ENCODE measurements at places on chromosomes 3 and 15.

DNA sequence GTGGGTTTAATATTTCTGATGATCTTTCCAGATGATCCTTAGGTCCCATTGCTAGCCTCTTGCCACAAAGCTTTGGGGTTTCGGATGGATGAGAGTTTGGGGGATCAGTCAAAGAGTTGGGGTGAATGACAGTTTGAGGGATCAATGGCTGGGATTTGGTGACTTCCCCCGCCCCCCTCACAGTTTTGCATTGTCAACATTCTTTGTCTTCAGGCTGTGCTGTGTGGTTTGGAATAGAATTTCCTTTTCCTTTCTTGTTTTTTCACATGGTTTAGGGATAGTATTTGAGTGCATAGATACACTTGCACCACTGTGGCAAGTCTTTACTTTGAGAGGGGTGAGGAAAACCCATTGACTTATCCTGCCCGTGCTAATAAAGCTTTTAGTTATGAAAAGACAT is 14.3 kb downstream of the MEF2A start:
- DNase-seq = no peak

DNA sequence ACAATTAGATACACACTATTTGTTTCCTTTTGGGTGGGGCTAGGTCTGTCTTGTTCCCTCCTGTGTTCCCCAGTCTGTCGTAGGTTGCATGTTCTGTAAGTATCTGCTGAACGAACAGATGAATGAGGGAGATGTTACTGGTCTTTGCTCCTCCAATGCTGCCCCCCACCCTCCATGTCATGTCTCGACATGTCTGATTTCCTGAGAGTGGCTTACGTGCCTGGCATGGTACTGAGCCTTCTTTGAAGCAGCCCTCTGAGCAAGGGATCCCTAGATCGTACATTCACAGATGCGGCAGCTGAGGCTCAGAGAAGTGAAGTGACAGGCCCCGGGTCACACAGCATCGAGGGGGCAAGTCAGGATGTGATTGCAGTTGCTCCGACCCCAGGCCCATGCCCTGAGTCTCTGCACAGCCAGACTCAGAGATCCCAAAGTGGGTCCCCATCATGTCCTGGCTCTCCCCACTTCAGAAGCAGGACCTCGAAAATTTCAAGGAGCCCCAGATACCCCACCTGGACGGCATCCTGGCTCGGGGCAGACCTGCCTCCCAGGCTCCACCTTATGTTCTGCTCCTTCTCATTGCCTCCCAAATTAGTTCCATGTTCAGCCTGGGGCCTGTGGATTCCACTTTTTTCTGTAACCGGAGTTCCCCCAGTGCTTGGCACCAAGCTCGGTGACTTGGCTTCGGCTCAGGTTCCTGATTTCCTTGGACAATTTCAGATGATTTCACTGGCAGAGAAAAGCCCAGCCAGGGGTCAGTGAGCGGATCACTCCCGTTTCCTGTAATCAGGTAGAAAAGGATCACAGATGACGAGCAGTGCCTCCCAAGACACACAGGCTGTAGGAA is 24.7 kb downstream of the GOLGA6L2 start:
- DNase-seq = no peak

GRCh38 chr3:21414506-21414905 is 336.5 kb downstream of the ZNF385D start:
- DNase-seq = no peak

DNA sequence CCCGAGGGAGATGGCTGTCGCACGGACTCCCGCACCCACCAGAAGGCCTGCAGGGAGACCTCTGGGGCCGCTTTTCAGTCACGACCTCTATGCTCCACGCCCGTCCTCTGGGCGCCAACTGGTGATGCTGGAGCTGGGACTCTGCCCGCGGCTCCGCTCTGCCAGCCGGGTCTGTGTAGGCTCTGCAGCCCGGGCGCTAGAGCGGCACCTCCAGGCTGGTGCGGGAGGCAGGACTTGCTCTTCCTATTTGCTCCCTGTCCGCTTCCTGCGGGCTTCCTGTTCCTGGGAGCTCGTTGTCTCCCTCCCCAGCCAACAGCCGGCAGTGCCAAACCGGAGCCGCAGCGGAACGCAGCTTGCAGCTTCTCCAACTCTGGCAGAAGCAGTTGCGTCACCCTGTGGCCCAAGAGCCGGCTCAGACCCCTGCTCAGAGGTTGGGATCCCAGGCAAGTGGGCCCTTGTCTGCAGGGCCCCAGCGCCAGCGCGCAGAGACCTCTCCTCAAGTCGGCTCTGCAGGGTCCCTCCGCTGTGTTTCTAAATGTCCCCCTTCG is 285.9 kb downstream of the XXYLT1 start:
- DNase-seq = peak; percentile 62

DNA sequence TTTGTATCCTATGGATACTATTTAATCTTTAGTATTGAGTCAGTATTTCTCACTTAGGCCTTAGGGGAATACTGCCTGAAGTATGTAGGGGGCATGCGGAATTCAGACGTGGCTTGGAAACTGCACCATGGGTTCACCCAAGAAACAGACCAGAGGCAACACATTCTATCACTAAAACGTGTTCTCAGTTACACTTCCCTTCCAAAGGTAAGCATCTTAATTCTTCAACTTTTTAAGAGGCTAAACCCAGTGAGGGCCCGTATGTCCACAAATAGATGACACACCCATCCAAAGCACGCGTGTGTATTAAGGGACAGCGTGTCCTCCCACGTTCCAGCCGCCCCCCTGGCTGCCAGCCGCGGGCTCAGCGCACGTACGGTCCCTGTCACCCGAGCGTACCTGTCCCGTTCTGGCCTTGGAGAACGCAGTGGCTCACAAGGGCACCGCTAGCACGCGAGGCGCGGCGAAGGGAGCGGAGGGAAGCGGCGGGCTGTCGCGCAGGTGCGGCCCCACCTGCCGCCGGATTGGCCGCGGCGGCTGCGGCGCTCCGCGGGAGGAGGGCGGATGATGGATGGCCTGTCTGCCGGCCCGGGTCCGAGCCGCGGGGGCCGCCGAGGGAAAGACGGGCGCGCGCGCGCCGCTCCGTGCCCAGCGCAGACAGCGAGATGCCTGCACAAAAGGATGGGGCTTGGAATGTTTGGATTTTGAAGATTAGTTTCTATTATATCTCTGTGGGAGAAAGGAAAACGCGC is 1003.9 kb upstream of the NR2F2 start:
- no peak for DNase-seq

GRCh38 chr3:159616234-159616825 is 372.3 kb upstream of the IL12A start:
- DNase-seq = no peak

DNA sequence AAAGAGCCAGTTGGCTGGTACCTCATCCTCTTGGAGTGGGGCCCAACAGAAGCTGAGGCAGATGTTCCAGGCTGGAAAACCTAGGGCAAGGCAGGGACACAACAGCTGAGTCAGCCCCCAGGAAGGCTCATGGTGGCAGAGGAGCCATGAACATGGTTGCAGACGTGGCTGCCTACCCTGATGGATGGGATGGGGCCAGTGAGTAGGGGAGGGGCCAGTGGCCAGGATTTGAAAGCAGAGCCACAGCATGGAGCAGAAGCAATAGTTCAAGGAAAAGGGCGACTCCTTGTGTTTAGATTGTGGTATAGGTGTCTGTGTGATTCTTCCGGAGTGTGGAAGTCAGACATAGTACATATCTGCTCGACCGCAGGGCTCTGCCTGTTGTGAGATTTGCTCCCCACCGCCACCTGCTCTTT is 24.2 kb downstream of the PXYLP1 start:
- no peak for DNase-seq

DNA sequence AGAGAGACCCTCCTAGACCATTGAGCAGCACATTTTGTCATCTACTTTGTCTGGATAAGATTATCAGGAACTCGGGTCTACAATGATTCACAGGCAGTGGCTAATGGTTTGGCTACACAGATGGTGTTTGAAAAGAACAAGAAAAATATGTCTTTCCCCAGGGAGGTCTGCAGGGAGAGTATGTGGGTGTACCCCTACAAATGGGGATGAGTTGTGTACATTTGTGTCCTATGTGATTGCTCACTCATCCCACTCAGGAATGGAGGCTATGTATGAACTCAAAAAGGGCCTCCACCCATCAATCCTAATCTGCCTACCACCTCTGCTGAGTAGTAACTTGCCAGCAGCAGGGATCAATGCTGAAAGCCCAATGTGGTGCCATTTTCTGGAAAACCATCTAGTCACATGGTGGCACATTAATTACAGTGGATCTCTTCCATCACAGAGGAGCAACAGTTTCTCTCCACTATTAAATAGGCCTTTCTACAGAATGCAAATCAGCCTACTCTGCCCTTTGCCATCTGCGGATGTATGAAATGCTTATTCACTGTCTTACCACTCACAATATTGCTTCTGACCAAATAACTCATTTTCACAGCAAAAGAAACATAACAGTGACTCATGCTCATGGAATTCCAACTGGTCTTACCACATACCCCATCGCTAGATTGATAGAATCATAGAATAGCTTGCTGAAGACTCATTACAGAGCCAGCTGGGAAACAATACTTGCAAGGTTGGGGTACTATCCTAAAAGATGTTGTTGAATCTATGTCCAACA is 48.3 kb upstream of the TRIM42 start:
- DNase-seq = no peak

DNA sequence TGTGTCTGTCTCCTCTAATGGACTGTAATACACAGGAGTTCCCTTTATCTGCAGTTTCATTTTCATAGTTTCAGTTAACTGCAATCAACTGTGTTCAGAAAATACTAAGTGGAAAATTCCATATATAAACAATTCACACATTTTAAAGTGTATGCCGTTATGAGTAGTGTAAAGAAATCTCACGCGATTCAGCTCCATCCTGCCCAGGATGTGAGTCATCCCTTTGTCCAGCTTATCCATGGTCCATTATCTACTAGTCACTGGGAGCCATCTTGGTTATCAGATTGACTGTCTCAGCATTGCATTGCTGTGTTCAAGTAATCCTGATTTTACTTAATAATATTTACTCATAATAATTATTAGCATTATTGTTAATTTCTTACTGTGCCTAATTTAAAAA is 14.5 kb downstream of the ZPLD1 start:
- no peak for DNase-seq

- peak; percentile 25 for DNase-seq
Measured at GRCh38 chr3:58333206-58334012, 717 bp downstream of the PXK start.

GRCh38 chr15:57509965-57510364 is 81.7 kb upstream of the MYZAP start:
- no peak for DNase-seq

DNA sequence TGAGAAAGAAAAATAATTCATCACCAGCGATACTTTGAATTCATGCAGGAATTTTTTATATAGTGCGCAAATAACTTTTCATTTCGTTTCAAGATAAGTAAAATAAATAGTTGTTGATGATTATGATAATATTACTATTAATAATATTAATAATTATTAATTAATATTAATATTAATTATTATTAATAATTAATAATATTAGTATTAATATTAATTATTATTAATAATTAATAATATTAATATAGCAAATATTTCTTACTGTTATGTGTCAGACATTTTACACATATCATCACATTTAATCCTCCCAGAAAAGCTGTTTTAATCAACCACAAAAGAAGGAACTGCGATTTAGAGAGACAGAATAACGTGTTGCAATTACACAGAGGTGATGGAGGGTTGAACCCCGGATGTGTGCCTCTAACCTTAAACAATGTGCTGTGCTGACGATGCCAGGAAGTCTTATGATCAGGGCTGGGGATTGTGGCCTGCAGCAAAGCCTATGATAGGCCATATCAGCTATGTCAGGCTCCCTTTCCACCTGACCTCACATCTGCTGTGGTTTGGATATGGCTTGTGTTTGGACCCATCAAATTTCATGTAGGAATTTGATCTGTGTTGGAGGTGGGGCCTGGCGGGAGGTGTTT is 263.5 kb upstream of the NR2F2 start:
- peak; percentile 8 for DNase-seq

DNA sequence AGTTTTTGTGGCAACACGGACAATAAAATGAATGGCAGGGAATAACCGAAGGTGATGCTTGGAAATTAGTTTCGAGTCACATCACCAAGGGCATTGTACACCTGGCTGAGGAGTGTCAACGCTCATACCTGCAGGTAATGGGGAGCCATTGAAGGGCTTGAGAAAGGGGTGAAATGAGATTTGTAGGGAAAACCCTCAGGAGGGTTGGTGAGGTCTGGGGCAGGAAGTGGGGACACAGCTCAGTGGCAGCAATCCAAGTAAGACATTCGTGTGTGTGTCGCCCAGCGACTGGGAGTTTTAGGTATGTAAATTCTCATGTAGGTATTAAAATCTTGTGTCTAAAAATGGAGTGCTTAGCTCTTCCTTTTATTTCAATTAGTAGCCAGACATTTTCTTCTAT is 14.3 kb downstream of the PARP14 start:
- DNase-seq = no peak

- DNase-seq = peak; percentile 44
Measured at GRCh38 chr15:44066211-44066827, 128.8 kb downstream of the FRMD5 start.

DNA sequence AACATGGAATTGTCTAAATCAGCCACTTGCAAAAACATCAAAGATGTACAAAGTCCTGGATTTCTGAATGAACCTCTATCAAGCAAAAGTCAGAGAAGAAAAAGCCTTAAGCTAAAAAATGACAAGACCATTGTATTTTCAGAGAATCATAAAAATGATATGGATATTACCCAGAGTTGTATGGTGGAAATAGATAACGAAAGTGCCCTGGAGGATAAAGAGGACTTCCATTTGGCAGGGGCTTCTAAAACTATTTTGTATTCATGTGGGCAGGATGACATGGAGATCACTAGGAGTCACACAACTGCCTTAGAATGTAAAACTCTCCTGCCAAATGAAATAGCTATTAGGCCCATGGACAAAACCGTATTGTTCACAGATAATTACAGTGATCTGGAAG is 29.3 kb downstream of the KNL1 start:
- DNase-seq = no peak

- no peak for DNase-seq
Measured at GRCh38 chr15:62106096-62106495, 39.3 kb downstream of the C2CD4A start.

GRCh38 chr3:151169262-151169947 is 33.6 kb downstream of the GPR171 start:
- DNase-seq = peak; percentile 79

GRCh38 chr3:41652931-41653330 is 309.0 kb downstream of the ULK4 start:
- no peak for DNase-seq

DNA sequence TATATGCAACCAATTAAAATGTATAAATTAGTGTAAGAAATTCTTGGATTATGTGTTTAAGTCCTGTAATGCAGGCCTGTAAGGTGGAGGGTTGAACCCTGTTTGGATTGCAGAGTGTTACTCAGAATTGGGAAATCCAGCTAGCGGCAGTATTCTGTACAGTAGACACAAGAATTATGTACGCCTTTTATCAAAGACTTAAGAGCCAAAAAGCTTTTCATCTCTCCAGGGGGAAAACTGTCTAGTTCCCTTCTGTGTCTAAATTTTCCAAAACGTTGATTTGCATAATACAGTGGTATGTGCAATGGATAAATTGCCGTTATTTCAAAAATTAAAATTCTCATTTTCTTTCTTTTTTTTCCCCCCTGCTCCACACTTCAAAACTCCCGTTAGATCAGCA is 65.4 kb upstream of the ACAD9 start:
- no peak for DNase-seq

Data from CD14-positive monocyte (primary cell).